NCI-H1436 treated with DMSO at 0.1 percent for 48 hours (cell line): ENCODE measurements at places on chromosomes 3 and 15.

DNA sequence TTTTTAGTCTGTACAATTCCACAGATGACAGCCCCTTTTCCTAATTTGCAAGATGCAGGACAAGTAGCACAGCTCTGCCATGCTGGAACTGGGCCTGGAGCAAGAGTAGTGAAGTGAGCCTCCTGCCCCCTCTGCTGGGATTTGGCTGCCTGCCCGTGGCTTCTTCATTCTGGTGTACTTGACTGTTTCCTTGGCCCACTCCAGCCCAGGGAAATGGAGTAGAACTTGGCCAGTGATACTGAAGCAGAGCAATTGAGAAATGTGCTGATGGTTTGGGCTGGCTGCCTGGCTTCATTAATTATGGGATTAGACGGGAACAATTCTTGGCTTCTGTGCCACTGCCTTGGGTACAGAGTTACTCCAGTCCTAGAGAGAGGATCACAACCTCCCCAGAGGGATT, 2.8 kb downstream of the GPD1L start:
- DNase-seq = no peak

DNA sequence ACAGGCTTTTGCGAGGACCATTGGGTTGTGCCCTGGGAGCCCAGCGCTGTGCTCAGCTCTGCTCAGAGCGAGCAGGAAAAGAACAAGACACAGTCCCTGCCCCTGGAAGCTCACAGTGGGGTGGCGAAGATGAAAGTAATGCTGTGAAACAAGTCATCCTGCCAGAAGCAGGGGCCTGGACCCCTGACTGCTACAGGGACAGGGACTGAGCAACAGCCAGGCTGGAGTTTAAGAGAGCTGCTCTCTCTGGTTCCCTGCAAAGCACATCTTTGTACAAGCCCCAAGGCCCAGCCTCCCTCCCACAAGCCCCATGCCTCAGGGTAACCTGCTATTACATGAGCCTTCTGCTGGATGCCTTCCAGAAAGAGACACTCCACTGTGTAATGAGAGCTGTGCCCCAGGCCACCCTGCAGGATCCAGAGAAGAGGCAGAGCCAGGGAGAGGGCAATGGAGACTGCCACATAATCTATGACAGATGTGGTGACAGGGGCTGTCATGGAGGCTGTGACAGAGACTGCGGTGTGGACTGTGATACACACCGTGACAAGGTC, 7.1 kb upstream of the HCN4 start:
- DNase-seq = peak; percentile 69

- DNase-seq = no peak
These were observed 445.9 kb upstream of the PROK2 start for GRCh38 chr3:72230774-72231379.

- DNase-seq = no peak
These were observed 291.1 kb downstream of the CHL1 start for GRCh38 chr3:487614-488013.

DNA sequence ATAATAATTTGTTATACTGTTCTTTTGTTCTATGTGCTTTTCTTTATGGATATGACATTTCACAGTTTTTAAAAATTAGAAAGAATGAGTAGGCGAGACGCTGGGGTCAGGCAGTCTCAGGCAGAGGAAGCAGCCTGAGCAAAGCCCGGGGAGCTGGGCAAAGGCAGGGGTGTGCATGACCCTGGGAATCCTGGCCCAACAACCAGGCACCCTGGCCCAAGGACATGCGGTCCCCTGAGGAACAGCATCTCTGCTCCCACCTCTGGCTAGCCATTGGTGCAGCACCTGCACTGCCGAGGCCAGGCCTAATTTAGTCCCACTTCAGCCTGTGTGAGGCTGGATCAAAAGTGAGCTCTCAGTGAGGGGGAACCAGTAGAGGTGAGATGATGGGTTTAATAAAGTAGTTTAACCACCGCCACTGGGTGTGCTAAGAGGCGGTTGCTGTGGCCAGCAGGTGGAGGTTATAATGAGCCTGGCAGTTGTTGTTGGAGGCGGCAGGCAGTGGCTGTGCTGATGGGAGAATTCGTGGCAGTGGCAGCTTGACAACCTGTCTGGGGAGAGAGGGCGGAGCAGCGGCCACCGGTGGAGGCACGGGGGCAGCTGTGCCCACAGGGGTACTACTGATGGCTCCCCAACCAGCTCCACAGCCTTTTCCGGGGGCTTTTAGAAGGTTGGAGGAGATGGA, 41.5 kb downstream of the PRKCD start:
- DNase-seq = no peak

DNA sequence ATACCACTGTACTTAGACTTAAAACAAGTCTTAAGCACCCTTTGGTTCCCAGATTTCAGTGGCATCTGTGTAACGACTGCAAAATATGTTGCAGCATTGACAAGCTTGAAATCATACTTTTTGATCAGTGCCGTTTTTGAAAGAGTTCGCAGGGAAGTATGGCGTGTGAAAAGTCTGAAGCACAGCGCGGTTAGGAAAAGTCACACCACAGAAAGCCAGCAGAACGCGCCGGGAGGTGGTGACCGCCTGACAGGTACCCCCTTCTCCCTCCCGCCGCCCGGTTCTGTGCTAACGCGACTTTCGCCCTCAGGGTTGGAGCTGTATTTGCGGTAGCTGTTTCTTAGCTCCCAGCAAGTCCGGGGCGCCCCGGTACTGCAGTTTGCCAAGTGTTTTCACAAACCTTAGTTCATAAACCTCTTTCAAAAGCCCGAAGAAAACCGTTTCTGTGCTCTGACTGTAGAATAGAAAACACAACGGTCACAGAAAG, 481 bp upstream of the CRYBG3 start:
- DNase-seq = no peak

- no peak for DNase-seq
These were observed 74.1 kb downstream of the SUMF1 start for GRCh38 chr3:4392992-4393391.

- DNase-seq = no peak
These were observed 64.3 kb downstream of the TSC22D2 start for GRCh38 chr3:150472421-150472820.

- DNase-seq = no peak
These were observed 30.1 kb downstream of the GREM1 start for GRCh38 chr15:32747921-32748342.

- no peak for DNase-seq
These were observed 657.1 kb downstream of the GRM7 start for GRCh38 chr3:7518026-7518425.

DNA sequence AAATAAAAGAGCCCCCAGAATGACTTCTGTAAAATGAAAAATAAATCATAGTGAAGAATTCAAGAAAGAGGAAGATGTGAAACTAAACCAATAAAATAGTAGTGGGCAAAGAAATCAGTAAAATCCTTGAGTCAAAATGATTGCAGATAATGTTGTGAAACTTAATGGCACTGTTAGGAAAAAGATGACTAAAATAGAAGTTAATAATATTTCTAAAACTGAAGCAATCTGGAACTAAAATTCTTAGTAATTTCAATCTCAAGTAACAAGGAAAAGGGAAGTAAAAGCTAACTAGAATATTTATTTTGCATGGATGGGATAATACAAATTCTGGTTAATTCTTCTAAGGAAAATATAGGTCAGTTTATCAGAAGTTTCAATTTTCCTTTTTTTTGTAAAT, 84.6 kb downstream of the TMCO5A start:
- no peak for DNase-seq

- no peak for DNase-seq
These were observed 14.9 kb downstream of the ARL8B start for GRCh38 chr3:5136919-5137429.

- DNase-seq = no peak
These were observed 191.2 kb upstream of the CBLB start for GRCh38 chr3:106059953-106060517.

GRCh38 chr3:183307749-183308148, 54.7 kb downstream of the B3GNT5 start:
- no peak for DNase-seq

GRCh38 chr15:58588096-58588495, 156.3 kb downstream of the LIPC start:
- no peak for DNase-seq

- no peak for DNase-seq
These were observed 62.7 kb upstream of the SLCO3A1 start for GRCh38 chr15:91790836-91791235.

DNA sequence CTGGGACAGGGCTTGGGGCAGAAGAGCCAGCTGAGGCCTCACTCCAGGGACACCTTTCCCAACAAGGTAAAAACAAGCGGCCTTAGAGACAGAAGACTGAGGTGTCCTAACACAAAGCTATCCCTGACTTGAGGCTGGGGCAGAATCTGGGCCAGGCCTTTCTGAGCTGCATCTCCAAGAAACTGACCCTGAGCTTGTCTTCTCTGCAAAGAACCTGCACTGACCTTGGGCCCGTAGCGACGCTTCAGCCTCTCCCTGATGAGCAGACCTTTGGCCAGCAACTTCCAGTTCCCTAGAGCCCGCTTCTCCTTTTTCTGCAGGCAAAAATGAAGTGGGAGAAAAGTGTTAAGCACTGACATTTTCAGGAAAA, 22.2 kb downstream of the TMEM43 start:
- DNase-seq = no peak

GRCh38 chr3:139020868-139021234, at the start of gene PRR23B:
Gene PRR23B (minus strand): TSS chr3:139020926. CDS start chr3:139020661, 265 bp downstream.
- no peak for DNase-seq

GRCh38 chr3:49772703-49773102, 13.6 kb downstream of the IP6K1 start:
- no peak for DNase-seq

DNA sequence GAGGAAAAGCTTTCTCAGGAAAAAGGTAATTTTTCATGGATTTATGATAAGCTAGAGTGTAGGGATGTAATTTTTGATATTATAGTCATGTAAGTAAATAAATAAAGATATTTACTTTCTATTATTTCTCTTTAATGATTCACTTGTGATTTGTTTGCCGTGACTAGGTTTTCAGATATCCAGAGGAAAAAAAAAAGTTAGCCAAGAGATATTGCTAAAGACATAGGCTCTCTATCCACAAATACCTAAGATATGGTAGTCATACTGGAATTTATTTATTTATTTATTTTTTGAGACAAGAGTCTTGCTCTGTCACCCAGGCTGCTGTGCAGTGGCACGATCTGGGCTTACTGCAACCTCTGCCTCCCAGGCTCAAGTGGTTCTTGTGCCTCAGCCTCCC, 59.9 kb downstream of the AP4E1 start:
- no peak for DNase-seq

- DNase-seq = no peak
These were observed 8.6 kb downstream of the FBXL22 start for GRCh38 chr15:63605816-63606215.

DNA sequence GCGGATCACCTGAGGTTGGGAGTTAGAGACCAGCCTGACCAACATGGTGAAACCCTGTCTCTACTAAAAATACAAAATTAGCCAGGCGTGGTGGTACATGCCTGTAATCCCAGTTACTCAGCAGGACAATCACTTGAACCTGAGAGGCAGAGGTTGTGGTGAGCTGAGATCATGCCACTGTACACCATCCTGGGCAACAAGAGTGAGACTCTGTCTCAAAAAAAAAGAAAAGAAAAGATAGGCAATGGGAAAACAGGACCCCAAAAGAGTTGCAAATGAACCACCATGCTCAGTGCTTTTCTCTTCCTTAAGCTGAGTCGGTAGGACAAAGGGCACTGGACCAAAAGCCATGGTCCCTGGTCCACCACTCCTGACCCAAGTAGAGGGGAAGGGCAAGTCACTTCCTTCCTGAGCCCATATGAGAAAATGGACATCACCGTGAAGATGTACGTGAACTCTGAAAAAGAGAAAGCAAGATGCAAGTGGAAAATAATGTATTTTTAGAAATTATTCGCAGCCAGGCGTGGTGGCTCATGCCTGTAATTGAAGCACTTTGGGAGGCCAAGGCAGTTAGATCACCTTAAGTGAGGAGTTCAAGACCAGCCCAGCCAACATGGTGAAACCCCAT, 2.6 kb downstream of the ITGB5 start:
- no peak for DNase-seq

GRCh38 chr3:24454856-24455255, 39.8 kb downstream of the THRB start:
- DNase-seq = no peak

DNA sequence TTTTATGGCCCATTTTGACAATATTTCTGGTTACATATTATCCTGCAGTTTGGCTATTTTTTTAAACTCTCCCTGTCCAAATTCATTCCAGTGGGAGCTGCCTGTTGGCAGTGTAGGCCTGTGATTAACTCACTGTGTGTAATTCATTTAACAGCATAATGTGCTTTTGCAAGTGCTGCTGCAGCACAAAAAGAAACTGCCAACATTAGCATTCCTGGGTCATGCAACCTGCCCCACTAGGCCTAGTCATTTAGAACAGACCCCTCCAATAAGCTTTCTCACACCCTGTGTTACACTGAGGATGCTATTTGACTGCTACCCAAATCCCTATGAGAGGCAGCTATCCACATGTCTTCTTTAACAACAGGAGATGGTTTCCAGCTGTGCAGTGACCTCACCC, 251.2 kb upstream of the UBE2E2 start:
- DNase-seq = no peak

GRCh38 chr15:71392861-71393283, 277.6 kb downstream of the THSD4 start:
- no peak for DNase-seq

DNA sequence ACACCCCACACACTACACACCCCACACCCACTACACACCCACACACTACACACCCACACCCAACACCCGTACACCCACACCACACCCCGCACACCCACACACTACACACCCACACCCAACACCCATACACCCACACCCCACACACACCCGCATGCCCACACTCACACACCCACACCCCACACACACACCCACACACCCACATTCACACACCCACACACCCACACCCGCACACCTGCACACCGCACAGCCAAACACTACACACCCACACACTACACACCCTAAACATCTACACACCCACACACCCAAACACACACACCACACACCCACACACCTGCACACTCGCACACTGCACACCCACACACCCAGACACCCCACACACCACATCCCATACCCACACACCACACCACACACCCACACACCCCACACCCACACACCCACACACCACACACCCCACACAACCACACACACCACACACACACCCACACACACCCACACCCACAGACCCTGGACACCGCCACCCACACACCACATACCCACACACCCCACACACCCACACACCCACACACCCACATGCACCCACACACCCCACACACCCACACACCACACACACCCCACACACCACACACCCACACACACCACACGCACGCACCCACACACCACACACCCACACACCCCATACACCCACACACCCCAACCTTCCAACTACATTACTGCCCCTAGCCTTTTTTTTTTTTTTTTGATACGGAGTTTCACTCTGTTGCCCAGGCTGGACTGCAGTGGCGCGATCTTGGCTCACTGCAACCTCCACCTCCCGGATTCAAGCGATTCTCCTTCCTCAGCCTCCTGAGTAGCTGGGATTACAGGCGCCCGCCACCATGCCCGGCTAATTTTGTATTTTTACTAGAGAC, 16.9 kb downstream of the CEP19 start:
- DNase-seq = no peak

GRCh38 chr3:171833789-171834460, 9.2 kb upstream of the TMEM212 start:
- no peak for DNase-seq
